Occipital lobe (tissue), 3 donors: ENCODE measurements at places on chromosomes 7 and 10. TPM values are rescaled to one million over a fixed set of nuclear protein-coding genes. Genes with fewer than 3 reads are reported as not detected.
A peak's percentile ranks its signal among the peaks of the same experiment; 100 is the strongest.

BRAF gene
- 100 TPM for total RNA-seq

GRCh38 chr10:1646332-1646731 lies 91.0 kb downstream of the ADARB2 start:
- DNase-seq: no peak

GRCh38 chr10:110859973-110860376 lies 11.8 kb upstream of the PDCD4 start:
- no peak for DNase-seq

DNA sequence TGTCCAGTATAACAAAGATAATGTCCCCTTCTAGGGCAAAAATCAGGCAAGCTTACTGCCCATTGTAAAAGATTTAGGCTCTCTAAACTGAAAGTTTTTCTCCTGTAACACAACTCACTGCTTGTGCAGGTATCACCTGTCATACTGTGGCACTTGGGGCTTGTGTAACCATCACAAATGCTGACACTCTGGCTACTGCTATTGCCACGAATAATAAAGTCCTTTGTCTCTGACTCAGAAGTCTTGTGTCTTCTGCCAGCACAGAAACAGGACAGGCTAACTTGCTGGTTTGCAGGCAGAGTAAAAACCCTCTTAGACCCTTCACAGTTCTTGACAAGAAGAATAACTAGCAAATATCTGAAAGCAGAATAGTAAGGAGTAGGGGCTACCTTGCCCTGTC lies 273.9 kb downstream of the RPS24 start:
- DNase-seq: no peak

AKR1D1 gene
- total RNA-seq: not detected

GRCh38 chr7:92631067-92631849 lies 41.1 kb upstream of the FAM133B start:
- no peak for DNase-seq

ANAPC16 gene
- 34.2 TPM for total RNA-seq

PNLIPRP3 gene
- total RNA-seq: not detected

AKR1C8 gene
- total RNA-seq: 0.78 TPM

CAMK2B gene
- total RNA-seq: 96.1 TPM

AOC1 gene
- total RNA-seq: not detected

- DNase-seq: no peak
Observed at GRCh38 chr10:108360187-108360586, 1195.7 kb upstream of the SORCS1 start.

PPP1R3C gene
- total RNA-seq: 41.2 TPM

GRCh38 chr7:157132796-157133195 lies 5.9 kb upstream of the UBE3C start:
- DNase-seq: no peak

CBX3 gene
- total RNA-seq: 201 TPM

DNA sequence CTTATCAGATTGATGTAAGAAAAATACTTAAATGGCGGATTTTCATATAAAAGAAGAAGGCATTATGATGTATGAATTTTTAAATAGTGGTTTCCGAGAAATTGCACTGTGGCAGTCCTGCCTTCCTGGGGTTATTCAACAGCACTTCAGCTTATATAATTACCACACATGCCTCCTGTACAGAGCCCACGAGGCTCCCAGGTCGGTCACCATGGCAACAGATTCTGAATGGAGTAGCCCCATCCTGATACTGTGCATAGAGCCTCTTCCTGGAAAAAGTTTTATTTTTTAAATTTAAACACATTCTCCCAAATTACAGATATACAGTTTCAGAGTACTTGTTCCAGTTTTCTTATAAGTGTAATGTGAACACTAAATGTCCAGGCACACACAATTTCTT lies 15.9 kb upstream of the ASB4 start:
- no peak for DNase-seq

DNA sequence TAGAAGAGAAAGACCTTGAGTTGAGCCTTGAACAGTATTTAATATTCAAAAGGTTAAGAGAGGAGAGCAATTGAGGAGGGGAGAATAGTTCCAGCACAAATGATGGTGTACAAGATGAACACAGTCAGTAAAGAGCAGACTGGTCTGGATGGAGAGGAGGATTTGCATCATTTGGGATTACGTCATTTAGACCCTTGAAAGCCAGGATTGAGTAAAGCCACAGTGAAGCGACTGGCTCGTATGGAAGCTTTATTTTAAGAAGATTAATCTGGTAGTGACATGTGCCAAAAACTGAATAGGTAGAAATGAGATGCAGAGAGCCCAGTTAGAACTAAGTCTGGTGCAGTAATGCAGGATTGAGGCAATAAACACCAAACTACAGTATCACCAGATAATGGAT lies 52.6 kb downstream of the TRUB1 start:
- no peak for DNase-seq

PCLO gene
- total RNA-seq: 48.5 TPM

TRPV5 gene
- total RNA-seq: 0.31 TPM

CLDN4 gene
- 0.31 TPM for total RNA-seq

- no peak for DNase-seq
Observed at GRCh38 chr10:24000271-24000813, 208.6 kb upstream of the KIAA1217 start.

DNA sequence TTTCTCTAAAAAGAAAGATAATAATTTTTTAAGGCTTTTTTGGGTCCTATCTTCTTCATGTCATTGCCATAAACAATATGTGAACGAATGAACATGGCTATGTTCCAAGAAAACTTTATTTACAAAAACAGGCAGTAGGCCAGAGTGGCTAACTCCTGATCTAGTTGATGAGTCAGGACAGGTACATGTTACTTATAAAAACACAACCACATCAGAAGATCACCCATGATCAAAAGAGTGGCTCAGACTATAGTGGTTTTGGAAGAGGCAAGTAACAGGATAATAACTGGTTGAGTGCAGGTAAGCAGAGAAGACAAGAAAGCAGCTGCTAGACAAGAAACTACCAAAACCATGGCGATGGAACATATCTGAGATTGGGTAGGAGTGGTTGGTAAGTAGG lies 468.7 kb downstream of the KCNMA1 start:
- DNase-seq: no peak

DNA sequence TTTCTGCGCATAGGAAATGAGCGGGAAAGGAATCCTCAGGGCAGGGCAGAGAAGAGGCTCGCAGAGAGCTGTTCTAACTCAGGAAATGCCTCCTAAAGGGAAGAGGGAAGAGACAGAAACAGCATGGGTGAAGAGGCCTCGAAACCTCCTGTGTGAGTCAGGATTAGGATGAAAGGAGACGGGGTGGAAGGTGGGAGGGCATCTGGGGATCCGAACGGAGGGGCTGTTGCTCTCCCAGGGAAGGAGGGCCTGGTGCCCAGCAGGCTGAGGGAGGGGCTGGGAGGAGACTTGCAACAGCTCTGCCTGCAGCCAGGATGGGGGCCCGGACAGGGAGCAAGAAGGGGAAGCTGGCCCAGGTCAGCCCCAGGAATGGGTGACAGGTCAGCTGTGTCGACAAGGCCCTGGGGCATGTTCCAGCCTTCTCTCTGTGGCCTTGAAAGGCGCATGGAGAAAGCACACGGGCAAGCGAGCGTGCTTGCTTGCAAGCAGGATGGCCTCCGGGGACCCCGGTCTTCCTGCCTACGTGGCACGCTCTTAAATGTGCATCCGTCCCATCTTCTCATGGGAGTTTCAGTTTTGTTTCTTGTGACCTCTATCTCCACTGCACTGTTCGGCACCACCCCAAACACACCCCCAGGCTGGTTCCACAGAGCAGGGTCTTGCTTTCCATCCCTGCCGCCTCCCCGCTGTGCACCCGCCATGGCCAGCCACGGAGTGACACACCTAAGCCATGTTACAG lies 63.5 kb downstream of the HIPK2 start:
- no peak for DNase-seq

TCF7L2 gene
- total RNA-seq: 1.9 TPM

- peak; percentile 40 for DNase-seq
Observed at GRCh38 chr7:150986099-150986512, 4.7 kb upstream of the NOS3 start.

ZNF488 gene
- total RNA-seq: 1.9 TPM
